ENCODE measurements at places on chromosomes 16 and 17.
A peak's percentile ranks its signal among the peaks of the same experiment; 100 is the strongest.

DNA sequence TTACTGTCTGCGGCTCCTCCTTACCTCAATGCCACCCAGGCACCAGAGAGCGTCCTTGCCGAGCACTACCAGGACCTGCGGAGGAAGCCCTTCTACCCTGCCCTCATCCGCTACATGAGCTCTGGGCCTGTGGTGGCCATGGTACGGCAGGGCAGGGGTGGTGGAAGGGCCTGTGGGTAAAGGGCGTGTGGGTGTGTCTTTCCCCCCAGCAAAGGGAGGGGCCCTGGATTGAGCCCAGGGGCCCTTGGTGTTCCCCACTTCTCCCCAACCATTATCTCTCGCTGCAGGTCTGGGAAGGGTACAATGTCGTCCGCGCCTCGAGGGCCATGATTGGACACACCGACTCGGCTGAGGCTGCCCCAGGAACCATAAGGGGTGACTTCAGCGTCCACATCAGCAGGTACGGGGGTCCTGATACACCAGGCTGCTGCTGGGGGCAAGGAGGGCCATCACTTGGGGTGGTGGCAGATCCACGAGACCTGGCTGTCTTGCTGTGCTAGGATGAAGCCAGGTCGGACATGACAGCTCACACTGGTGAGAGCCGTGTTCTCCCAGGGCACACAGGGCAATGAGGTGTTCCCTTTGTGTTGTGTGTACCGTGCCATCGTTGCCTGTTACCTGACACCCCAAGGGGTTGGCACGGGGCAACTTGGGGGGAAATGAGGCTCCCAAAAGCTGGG is 2.2 kb upstream of the DECR2 start:
- no peak for DNase-seq

DNA sequence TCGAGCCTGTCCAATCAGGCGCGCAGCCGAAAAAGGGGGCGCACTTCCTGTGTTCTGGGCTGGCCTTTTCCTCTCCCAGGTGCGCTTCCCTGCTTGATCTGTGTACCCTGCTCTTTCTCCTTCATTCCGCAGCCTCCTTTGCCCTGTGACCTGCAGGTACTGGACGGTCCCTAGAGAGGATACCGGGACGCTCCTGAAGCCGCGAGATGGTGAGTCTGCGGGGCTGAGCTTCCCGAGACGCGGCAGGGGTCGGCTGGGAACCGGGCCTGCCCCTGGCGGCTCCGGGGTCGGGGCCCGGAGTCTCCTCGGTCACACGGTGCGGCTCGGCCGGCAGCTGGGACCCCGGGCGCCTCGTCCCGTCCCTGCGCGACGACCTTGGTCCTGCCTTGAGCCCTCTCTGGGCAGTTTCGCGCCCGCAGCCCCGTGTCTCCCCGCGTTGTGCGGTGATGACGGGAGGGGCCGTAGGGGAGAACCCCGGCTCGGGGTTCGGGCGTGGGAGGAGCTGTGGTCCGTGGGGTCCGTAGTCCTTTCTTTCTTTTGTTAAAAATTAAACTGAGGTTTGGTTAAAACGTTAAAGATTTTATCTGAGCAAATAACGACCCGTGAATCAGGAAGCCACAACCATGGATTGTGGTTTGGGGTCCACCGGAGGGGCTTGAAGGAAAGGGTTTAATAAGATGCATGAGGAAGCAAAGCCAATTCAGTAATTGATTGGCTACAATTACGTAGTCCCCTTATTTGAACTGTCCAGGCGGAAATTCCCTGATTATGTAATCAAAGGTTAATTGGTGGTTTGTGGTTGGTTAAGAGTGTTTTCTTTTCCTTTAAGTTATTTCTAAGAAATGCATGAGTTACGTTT is 172.8 kb upstream of the ZNF267 start:
- peak; percentile 38 for DNase-seq

DNA sequence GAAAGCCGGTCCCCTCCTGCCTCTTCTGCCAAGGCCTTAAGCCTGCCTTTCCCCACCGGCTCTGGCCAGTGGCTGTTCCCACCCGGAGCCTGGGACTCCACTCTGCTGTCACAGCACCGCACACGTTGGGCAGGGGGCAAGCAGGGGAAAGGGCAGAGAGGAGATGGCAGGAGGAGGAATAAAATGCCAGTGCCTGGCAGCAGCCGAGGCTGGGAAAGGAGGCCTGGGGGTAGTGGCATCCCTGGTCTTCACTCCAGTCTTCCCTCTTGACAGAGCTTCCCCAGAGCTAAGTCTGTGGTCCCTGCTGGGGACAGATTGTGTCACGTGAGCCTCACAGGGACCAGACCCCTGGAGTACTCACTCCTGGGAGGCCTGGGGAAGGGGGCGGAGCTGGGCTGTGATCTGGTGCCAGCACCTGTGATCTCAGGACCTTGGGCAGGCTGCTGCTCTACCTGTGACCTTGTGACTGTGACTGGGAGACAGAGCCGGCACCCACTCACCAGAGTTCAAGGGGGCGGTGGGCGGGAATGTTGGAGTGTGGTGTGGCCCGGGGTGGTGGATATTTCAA is 97.2 kb upstream of the GSE1 start:
- no peak for DNase-seq

GRCh38 chr16:83705856-83706255 is 101.9 kb upstream of the HSBP1 start:
- DNase-seq, result no peak

GRCh38 chr17:42509841-42510240 is 26.2 kb upstream of the NAGLU start:
- DNase-seq, result no peak

DNA sequence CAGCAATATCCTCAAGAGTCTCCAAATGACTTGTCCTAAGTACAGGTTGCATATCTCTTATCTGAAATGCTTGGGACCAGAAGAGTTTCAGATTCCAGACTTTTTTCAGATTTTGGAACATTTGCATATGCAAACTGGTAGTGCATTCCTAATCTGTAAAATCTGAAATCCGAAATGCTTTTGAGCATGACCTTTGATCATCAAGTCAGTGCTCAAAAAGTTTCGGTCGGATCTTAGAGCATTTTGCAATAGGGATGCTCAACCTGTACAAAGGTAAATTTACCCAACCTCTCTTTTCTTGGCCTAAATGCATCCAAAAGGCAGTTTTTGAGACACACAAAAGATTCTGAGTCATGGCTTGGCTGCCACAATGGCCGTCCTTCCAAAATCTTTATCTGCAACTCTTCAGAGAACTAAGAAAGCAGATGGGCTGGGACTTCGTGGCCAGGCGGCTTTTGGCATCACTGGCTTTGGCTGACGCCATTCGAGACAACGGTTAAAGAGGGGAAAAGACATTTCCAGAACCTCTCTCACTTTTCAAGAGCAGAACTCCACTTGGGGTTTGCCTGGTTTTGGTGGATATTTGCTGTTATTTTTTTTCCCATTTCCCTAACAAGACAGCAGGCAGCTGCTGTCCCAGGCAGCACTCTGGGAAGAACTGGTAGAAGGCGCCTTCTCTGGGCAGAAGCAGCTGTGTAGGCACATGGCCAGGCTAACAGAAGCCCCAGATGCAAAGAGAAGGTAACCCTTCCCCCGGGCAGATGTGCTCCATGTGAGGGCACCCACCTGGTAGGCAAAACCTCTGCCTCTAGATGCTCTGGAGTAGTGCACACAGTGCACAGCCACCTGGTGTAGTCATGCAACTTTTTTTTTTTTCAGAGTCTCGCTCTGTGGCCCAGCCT is 8.9 kb downstream of the CPPED1 start:
- DNase-seq, result no peak

DNA sequence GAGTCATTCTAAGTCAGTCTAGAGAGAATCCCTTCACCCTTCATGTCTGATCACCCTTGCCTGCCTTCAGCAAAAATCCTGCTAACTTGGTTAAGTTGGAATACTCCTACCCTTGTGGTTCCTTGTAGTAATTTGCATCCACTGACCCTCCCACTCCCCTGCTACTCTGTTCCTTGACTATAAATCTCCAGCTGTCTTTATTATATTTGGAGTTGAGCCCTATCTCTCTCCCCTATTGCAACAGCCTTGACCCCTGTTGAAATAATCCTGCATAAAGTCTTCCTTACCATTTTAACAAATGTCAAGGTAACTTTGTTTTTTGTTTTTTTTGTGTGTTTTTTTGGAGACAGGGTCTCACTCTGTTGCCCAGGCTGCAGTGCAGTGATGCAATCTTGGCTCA is 590.1 kb downstream of the WWOX start:
- no peak for DNase-seq

DNA sequence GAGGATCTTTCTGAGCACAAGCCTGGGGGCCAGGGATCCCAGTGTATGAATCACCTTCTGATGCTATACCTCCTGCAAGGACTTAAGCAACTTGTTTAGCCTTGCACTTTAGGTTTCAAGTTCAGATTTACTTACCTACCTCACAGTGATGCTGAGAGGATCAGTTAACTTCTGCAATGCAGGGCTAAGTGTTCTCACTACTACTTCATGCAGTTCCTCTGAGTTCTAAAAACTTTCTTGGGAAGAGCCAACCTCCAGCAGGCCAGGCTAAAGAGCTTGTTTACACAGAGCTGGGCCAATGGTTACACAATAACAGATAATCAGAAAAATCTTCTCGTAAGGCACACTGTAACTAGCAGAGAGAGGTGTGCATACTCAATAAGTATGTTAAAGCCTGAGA is 13.0 kb downstream of the VEZF1 start:
- no peak for DNase-seq

- DNase-seq, result no peak
Measured at GRCh38 chr16:89023621-89024511, 46.9 kb upstream of the CBFA2T3 start.

GRCh38 chr17:59004338-59005111 is 102.2 kb downstream of the TRIM37 start:
- DNase-seq, result peak; percentile 59

GRCh38 chr17:44983563-44983962 is 15.5 kb upstream of the C1QL1 start:
- DNase-seq, result no peak

- DNase-seq, result no peak
Measured at GRCh38 chr17:77203436-77203835, 62.7 kb downstream of the SEC14L1 start.

GRCh38 chr17:63881935-63882601 is at the start of gene GH2:
GH2 (minus strand) TSS chr17:63881944; CDS start chr17:63881801, 143 bp downstream.
- DNase-seq, result peak; percentile 86

GRCh38 chr17:30271102-30271501 is 20.6 kb downstream of the BLMH start:
- no peak for DNase-seq

DNA sequence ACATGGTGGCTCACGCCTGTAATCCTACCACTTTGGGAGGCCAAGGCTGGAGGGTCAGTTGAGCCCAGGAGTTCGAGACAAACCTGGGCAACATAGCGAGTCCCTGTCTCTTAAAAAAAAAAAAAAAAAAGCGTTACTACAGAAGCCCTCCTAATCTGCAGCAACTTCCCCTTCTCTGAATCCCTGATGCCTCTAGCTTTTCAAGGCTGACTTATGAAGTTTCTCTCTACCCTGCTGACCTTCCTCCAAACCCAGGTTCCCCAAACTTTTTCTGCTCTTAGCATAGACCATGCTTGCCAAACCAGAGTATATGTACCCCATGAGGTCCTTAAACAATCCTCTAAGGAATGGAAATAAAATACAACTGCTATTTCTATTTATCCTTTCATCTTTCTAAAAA is 16.4 kb downstream of the LYRM1 start:
- DNase-seq, result no peak
